Pons (tissue), 1 donor: ENCODE measurements at places on chromosomes 4 and X.
A peak's percentile ranks its signal among the peaks of the same experiment; 100 is the strongest.

- DNase-seq: no peak
Observed at GRCh38 chr4:165331823-165332222, 4.4 kb downstream of the MSMO1 start.

GRCh38 chr4:71441186-71442169 lies 102.7 kb downstream of the SLC4A4 start:
- no peak for DNase-seq

DNA sequence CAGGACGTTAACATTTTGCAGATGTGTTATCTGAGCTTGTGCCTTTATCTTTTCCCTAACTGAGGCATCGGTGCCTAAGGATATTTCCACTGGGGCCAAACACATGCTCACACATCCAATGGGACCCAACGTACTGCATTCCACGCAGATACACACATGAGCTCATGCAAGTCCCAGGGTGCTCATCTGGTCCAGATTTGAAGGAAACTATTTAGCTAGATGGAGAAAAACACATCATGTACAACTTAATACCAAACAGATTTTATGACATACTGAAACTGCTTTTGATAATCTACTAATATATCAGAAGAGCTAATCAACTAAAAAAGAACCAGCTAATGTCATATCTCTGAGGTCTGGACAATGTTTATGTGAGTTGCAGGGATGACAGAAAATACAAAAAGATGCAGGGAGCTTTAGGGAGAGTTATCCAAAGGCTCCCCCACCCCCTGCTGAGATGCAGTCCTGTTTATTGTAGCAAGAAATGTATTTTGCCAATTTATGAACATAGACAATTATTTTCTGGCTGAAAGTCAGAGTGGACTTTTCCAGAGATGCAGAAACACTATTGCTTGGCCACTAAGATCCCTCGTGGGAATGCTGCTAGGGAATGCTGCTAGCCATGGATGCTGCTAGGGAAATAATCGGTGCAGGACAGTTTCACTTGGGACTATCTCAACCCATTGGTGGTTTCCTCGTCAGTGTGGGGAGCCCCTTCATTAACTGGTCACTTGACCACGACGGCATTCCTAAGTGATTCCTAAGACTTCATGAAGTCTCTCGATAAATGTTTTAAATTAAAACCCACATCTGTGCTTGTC lies 172.8 kb downstream of the SMIM20 start:
- DNase-seq: no peak

GRCh38 chr4:150510176-150510865 lies 71.6 kb upstream of the MAB21L2 start:
- DNase-seq: no peak

- DNase-seq: no peak
Observed at GRCh38 chr4:85475631-85476233, 782 bp downstream of the ARHGAP24 start.

DNA sequence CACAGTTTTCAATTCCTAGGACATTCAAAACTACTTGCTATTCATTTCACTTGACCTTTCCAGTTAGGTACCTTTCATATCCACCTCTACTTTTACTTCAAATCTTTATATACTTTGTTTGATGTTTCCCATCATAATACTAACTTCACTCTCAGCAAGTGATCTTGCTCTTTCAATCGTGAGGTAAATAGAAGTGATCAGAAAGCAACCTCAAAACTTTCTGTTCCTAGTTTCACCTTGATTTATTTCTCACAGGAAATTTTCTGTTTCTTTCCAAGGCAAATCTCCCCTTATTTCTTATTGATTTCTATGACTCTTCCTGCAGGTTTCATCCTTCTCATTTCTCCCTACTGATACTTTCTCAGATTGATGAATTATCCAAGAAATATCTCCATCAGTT lies 623.5 kb downstream of the FSTL5 start:
- DNase-seq: no peak

- DNase-seq: no peak
Observed at GRCh38 chr4:123823244-123823643, 426.6 kb downstream of the SPRY1 start.

GRCh38 chr4:85607624-85608023 lies 132.7 kb downstream of the ARHGAP24 start:
- no peak for DNase-seq

DNA sequence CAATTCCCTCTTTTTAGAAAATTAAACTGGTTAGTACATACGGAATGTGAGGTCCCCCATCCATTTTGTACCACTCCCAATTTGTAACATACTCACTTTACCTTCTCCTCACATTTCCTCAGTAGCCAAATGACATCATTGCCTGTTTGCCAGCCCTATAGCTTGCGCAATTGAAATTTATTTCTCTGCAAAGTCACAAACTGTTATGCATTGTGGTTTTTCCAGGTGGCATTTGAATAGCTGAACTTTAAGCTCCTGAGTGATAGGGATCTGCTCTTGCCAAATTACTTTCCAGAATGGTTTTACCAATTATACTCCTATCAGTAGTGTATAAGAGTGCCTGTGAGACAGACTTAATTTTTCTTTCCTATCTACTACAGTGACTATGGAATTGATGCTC lies 7.7 kb downstream of the COL4A5 start:
- DNase-seq: no peak

DNA sequence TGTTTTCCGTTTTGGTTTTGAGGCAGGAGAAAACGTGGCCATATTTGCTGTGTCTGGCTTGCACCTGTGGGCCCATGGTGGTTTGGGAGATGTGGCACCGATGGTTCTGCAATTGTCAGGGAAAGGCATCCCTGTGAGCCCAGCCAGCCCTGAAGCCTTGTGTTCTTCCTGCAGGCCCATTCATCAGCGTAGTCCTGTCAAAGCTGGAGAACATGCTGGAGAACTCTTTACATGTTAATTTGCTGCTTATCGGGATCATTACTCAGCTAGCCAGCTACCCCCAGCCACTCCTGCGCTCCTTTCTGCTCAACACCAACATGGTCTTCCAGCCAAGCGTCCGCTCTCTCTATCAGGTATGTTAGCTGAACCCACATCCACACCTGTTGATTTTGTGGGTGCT lies 104.7 kb downstream of the GATB start:
- DNase-seq: no peak

DNA sequence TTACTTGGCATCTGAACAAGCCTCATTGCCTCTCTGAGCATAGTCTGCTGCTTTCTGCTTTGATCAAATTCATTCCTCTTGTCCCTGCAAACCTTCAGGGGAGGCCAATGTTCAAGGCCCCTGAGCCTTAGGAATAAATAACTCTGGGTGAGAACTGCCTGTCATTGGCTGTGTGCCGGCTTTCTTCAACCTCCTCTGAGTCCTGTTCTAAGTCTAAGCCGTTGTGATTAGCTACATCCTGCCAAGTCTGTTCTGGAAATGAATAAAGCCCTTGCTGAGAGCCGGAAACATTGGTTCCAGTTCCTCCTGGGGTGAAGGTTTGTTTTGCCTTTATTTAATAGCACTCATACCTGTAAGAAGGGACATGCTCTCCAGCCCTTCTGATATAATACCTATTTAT lies 13.8 kb downstream of the RNF4 start:
- peak; percentile 68 for DNase-seq

DNA sequence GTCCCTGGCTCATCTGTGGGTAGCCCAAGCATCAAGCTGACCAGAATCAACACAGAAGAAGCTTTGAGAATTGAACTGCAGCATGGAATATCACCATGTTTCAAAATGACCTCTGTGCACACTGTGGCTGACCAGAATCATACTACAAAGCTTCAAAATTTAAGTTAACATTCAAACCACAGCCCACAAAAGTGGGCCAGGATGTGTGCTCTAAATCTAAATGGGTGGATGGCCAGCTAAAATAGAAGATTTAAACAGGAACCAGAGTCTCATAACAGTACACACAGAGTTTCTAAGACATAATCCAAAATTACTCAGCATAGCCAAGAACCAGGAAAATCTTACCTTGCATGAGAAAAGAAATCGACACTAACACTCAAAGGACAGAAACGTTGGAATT lies 46.1 kb downstream of the KLF3 start:
- DNase-seq: no peak

- DNase-seq: no peak
Observed at GRCh38 chrX:7987160-7988012, 60.2 kb upstream of the PNPLA4 start.

- DNase-seq: no peak
Observed at GRCh38 chr4:148693913-148694649, 251.9 kb upstream of the NR3C2 start.

- no peak for DNase-seq
Observed at GRCh38 chrX:71650333-71650969, 16.9 kb upstream of the LOC101059915 start.

DNA sequence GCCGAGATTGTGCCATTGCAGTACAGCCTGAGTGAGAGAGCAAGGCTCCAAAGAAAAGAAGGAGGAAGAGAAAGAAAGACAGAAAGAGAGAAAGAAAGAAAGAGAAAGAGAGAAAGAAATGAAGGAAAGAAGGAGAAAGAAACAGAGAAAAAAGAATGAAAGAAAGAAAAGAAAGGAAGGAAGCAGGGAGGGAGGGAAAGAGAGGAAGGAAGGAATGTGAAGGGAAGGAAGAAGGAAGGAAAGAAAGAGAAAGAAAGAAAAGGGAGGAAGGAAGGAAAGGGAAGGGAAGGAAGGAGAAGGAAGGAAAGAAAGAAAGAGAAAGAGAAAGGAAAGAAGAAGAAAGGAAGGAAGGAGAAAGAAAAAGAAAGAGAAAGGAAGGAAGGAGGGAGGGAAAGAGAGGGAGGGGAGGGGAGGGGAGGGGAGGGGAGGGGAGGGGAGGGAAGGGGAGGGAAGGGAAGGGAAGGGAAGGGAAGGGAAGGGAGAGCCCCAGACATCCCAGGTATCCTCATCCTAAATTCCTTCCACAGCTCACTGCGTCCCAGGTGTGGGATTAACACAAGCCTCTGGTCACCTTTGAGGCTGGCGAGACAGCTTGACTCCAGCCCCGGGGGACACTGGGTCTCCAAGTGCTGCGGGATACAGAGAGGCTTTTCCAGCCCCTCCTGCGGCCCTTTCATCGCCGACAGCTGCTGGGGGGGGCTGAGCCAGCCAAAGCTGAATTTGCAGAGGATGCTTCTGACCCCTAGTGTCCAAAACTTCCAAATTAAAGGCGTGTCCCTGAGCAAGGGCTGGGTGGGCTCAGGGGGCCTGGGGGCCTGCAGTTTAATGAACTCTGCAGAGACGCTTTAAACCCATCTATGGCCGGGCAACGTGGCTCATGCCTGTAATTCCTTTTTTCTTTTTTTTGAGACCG lies 24.2 kb upstream of the CSF2RA start:
- no peak for DNase-seq

- peak; percentile 45 for DNase-seq
Observed at GRCh38 chr4:186724864-186725468, 1.3 kb upstream of the FAT1 start.

DNA sequence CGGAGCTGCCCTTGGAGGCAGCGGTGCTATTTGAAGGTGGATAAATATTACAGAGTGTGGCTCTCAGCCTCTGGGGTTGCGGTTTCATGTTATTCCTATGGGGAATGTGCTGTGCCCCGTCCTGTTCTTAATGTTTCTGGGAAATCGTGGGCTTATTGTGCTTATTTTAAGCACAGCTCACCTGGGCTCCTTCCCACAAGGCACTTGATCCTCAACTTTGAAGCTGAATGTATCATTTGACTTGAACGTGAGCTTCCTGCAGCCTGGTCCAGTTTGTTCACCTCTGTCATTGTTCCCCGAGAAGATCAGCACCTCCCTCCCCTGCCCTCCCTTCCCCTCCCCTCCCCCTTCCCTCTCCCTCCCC lies 3.9 kb downstream of the SORCS2 start:
- DNase-seq: no peak

- peak; percentile 26 for DNase-seq
Observed at GRCh38 chr4:99447079-99447478, 11.9 kb upstream of the ADH7 start.

DNA sequence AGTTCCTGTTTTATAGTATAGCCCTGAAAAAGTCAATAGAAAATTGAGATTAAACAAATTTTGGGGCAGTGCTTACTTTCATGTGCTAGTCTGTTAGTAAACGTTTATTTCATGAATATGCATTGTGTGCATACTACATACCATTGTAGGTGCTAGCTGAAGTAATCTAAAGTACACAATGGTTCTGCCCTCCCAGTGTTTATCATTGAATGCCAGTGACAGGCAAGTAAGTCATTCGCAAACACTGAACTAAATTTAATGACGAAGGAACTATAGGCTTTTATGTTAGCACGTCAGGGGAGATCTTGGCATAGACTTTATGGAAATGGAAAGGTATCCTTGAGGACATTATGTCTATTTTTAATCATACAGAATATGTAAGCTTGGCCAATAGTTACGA lies 426.9 kb upstream of the EPHA5 start:
- DNase-seq: no peak

GRCh38 chr4:40418430-40419230 lies 83.5 kb downstream of the CHRNA9 start:
- no peak for DNase-seq

- no peak for DNase-seq
Observed at GRCh38 chr4:151563194-151563593, 154.2 kb downstream of the FHIP1A start.

GRCh38 chr4:123672987-123673386 lies 276.4 kb downstream of the SPRY1 start:
- no peak for DNase-seq

- no peak for DNase-seq
Observed at GRCh38 chr4:167541286-167541685, 307.0 kb upstream of the SPOCK3 start.

DNA sequence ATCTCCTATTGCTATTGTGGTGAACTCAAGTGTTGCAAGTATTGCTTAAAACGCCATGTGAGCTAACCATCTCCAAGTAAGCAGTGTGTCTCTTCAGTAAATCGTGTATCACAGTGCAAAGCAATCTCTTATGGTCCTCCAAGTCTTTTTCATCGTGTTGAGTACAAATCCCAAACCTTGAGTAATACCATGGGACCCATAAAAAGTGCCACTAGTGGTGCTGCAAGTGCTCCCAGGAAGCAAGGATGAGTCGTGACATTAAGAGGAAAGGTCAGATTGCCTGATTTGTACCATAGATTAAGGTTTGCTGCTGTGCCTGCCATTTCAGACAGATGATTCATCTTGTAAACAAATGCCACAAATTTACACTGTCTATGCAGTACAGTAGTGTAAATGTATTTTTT lies 66.9 kb upstream of the BMPR1B start:
- no peak for DNase-seq

DNA sequence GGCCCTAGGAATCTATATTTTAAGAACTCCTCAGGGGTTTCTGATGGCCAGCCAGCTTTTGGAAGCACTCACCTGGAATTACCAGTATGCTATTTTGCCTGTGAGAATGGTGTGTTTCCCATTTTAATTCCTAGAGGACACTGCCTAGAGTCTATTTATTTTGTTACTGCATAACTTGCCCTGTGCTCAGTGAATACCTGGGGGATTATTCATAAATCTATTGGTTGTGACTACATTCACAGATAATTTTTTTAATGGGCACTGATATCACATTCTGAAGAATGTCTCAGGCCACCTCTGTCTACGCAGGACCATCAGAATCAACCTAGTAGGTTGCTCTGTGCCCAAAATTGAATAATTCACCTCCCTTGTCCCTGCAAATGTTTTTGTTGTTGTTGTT lies 6.7 kb downstream of the ARL13A start:
- DNase-seq: no peak

- DNase-seq: peak; percentile 85
Observed at GRCh38 chr4:3346146-3346545, 53.3 kb downstream of the RGS12 start.
